T47D (cell line): ENCODE measurements at places on chromosomes 2 and 18.

DNA sequence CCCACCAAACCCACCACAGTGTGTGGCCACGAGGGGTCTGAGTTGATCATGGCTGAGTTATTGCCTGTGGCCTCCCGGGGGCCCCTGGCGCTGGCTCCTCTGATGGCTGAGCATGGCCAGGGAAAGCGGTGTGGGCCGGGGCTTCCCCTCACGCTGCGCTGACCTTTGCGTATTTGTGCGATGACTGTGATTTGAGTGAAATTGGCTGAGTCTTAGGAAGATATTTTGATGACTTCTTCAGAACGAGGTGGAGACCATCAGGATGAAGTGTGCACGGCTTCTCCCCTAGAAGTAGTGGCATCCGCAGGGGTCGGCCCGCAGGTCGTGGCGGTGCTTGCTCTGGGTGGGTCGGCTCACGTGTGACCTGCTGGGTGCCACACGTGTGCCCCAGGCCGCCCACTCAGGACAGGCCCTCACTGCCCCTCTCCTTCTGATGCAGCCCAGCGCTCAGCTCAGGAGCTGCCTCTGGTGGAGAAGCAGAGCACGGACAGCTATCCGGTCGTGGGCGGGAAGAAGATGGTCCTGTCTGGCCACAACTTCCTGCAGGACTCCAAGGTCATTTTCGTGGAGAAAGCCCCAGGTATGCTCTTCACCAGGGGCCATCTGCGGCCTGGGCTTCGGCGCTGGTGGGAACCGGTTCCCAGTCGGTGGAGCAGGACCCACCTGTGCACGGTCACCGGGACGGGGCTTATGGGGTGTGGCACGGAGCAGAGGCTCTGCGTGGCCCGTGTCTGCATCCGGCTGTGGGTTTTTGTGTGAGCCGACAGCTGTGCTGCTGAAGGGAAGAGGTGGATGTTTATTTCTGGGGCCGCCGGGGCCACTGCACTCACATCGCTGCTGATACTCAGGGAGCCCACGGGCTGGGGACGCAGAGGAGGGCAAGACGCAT lies 55.8 kb downstream of the NFATC1 start:
- no peak for DNase-seq

DNA sequence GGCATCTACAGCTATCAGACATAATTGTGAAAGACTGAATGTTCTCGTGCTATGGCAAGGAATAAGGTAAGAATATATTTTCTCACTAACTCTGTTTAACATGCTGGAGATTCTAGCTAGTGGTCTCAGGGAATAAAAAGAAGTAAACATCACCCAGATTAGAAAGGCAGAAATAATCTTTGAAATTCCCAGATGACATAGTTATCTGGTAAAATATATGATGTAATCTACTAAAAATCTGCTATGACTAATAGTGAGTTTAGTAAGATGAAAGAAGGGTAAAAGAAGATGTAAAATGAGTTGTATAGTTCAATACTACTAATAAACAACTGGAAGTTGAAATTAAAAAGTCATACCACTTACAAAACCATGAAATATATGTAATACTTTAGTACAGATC lies 134.2 kb downstream of the DSC3 start:
- DNase-seq, result no peak

- DNase-seq, result no peak
These were observed 41.1 kb downstream of the STAT1 start for GRCh38 chr2:190972846-190973245.

DNA sequence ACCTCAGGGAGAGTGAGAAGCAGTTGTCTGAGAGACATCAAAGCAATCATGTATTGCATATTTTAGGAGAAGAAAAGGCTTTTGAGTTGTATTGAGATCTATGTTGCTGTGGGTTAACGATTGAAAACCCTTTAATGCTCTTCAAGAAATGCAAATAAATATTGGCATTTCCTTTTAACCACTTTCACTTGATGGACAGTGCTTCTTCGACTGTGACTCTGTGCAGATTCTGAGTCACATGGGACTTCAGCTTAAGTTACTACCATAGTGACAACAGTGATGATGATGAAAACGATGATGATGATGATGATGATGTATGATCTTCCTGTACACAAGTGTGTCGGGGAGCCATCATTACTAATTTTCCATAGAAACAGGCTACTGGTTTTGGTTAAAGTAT lies 181.8 kb downstream of the AKAIN1 start:
- no peak for DNase-seq

- DNase-seq, result no peak
These were observed 484.1 kb downstream of the FBXO15 start for GRCh38 chr18:73663581-73663980.

DNA sequence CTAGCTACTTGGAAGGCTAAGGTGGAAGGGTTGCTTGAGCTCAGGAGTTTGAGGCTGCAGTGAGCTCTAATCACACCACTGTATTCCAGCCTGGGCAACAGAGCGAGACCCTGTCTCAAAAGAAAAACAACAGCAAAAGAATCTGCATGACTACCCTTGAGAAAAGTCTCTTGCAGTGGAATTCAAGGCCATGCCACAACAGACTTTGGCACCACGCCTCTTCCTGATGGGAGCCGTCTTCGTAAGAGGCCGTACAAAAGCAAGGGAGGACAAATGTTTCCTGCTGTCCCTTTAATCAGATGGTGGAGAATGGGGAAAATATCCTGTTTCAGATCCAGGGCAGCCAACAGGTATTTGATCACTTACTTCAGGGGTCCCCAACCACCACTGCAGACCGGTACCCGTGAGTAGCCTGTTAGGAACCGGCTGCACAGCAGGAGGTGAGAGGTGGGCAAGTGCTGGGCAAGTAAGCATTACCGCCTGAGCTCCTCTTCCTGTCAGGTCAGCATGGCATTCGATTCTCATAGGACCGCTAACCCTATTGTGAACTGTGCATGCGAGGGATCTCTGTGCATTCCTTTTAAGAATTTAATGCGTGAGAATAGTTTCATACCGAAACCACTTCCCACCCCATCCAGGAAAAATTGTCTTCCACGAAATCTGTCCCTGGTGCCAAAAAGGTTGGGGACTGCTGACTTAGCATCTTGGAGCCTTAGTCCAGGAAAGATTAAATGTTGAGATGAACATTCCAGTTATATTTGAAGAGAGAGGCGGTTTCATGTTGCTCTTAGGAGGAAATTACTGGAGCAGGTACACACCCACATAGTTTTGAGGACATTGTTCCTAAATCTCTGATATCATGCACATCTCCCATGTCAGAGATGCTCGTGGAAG lies 94.4 kb upstream of the XPO1 start:
- DNase-seq, result no peak
